Right atrium auricular region (tissue), 2 donors: ENCODE measurements at places on chromosomes 7 and 10. TPM values are rescaled to one million over a fixed set of nuclear protein-coding genes. Genes with fewer than 3 reads are reported as not detected.

Gene NXPH1
- not detected for total RNA-seq

- H3K4me1 ChIP-seq, result no peaks in the 10 kb centered on the region
- H3K36me3 ChIP-seq, result peaks cover 28% of the 10 kb centered on the region
- H3K27ac ChIP-seq, result no peak overlapping the region
- no peak overlapping the region for H3K4me3 ChIP-seq
- no peak for DNase-seq
- no peaks in the 10 kb centered on the region for H3K27me3 ChIP-seq
Measured at GRCh38 chr7:32564542-32564941, 69.3 kb downstream of the AVL9 start.

- H3K27ac ChIP-seq, result peak overlapping the region; percentile 38
- no peaks in the 10 kb centered on the region for H3K36me3 ChIP-seq
- no peaks in the 10 kb centered on the region for H3K27me3 ChIP-seq
- H3K4me1 ChIP-seq, result no peaks in the 10 kb centered on the region
- DNase-seq, result no peak
- no peak overlapping the region for H3K4me3 ChIP-seq
Measured at GRCh38 chr7:38669965-38670520, 38.9 kb upstream of the AMPH start.

- no peak overlapping the region for H3K27ac ChIP-seq
- H3K36me3 ChIP-seq, result no peaks in the 10 kb centered on the region
- H3K27me3 ChIP-seq, result no peaks in the 10 kb centered on the region
Measured at GRCh38 chr7:93563584-93563983, 10.9 kb downstream of the CALCR start.

GRCh38 chr7:33761449-33762080, 143.8 kb upstream of the BMPER start:
- no peak overlapping the region for H3K27ac ChIP-seq
- H3K4me1 ChIP-seq, result no peaks in the 10 kb centered on the region

DNA sequence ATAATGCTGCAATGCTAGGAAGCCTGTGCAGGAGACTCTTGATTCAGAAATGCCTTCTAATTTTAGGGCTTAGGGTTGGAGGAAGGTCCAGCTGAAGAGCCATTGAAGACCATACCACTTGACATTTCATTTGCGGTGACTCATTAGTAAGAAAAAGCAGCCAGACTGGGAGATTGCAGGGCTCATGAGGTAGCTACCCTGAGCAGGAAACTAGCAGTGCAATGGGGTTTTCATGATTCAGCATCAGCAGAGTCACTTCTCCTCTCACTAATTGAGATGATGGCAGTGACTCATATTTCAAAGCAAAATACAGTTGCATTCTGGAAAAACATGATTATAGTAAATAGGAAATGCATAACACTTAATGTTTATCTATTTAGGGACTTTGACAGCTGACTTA, 434.1 kb downstream of the DNAJB9 start:
- no peaks in the 10 kb centered on the region for H3K27me3 ChIP-seq
- H3K36me3 ChIP-seq, result no peaks in the 10 kb centered on the region
- H3K4me3 ChIP-seq, result no peak overlapping the region
- H3K27ac ChIP-seq, result no peak overlapping the region
- DNase-seq, result no peak
- H3K4me1 ChIP-seq, result no peaks in the 10 kb centered on the region

DNA sequence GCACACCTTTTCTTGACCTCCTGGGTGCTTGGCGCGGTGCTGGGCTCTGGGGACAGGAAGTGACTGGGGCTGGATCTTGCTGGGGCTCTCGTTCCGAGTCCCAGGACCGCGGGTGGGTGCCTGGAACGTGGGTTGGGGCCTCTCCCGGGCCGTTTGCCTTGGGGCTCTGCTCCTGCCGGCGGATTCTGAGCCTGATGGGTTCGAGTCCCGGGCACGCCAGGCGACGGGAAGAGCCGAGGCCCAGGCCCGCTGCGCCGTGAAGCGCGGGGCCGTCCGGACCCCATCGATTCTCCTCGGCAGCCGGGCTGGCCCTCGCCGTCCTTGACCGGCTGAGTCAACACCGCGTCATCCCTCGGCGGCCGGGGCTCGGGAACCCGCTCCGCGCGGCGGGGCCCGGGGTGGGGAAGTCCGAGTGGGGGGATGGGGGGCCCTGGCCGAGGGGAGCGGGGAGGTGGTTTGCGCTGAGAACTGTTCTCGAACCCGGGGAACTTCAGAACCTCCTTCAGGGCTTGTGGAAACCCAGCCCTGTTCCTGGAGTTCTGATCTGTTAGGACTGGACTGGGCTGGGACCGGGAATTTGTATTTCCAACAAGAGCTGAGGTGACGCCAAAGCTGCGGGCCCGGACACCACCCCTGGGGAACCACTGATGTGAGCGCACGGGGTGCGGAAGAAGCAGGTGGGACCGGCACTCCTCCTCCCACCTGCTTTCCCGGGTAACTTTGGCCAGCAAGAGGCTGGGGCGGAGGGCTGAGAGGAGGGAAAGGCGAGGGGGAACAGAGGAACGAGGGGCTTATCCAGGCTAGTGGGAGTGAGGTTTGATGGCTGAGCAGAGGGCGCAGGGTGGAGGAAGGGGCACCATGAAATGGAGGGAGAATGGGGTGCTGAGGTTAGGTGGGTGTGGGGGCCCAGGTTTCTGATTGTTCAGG, 6.2 kb downstream of the HHEX start:
- peaks cover 13% of the 10 kb centered on the region for H3K27me3 ChIP-seq
- no peaks in the 10 kb centered on the region for H3K36me3 ChIP-seq
- peaks cover 26% of the 10 kb centered on the region for H3K4me1 ChIP-seq
- no peak overlapping the region for H3K4me3 ChIP-seq
- no peak for DNase-seq

Gene SPDYE9
- total RNA-seq, result not detected

Gene SLC26A5
- total RNA-seq, result not detected

- no peak overlapping the region for H3K27ac ChIP-seq
- H3K36me3 ChIP-seq, result no peaks in the 10 kb centered on the region
- no peak overlapping the region for H3K4me3 ChIP-seq
- H3K4me1 ChIP-seq, result no peaks in the 10 kb centered on the region
- no peak for DNase-seq
Measured at GRCh38 chr7:74178632-74179031, 4.5 kb downstream of the EIF4H start.

GRCh38 chr10:31940839-31941653, 12.4 kb upstream of the ARHGAP12 start:
- no peak overlapping the region for H3K4me3 ChIP-seq
- no peaks in the 10 kb centered on the region for H3K36me3 ChIP-seq
- H3K27me3 ChIP-seq, result no peaks in the 10 kb centered on the region

- H3K36me3 ChIP-seq, result no peaks in the 10 kb centered on the region
- H3K4me3 ChIP-seq, result no peak overlapping the region
- no peaks in the 10 kb centered on the region for H3K4me1 ChIP-seq
Measured at GRCh38 chr10:89975771-89976170, 274.4 kb downstream of the KIF20B start.

DNA sequence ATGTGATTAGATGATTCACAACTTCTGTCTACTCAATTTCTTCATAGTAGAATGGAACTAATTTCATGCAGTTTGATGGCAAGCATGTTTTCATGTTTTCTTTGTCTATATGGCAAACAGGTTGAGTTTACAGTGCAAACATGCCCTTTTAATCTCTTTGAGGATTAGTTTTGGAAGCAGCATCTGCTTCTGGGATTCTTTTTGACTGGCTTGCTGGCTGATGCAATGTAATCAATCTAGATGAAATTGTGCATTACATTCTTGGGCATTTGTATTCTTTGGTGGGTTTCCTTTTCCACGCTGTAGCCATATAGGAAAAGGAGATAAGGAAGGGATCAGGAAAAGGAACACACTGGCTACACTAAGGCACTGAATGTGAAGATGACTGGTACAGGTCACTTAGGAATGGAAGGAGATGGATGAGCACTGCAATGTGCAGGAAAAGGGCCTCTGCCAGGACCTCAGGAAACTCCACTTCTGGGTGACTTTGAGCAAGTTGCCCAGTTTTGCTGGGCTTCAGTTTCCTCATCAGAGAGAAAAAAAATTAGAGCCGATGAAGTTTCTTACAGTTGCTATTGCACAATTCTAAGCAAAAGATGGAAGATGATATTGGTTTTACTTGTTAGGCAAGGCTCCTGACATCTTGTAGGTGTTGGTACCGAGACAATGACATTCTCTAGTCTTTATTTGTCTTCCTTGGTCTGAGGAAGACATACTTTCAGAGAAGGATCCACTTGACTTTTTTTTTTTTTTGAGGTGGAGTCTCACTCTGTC, 269.1 kb downstream of the SUGCT start:
- no peaks in the 10 kb centered on the region for H3K4me1 ChIP-seq
- H3K27ac ChIP-seq, result no peak overlapping the region
- H3K27me3 ChIP-seq, result no peaks in the 10 kb centered on the region

DNA sequence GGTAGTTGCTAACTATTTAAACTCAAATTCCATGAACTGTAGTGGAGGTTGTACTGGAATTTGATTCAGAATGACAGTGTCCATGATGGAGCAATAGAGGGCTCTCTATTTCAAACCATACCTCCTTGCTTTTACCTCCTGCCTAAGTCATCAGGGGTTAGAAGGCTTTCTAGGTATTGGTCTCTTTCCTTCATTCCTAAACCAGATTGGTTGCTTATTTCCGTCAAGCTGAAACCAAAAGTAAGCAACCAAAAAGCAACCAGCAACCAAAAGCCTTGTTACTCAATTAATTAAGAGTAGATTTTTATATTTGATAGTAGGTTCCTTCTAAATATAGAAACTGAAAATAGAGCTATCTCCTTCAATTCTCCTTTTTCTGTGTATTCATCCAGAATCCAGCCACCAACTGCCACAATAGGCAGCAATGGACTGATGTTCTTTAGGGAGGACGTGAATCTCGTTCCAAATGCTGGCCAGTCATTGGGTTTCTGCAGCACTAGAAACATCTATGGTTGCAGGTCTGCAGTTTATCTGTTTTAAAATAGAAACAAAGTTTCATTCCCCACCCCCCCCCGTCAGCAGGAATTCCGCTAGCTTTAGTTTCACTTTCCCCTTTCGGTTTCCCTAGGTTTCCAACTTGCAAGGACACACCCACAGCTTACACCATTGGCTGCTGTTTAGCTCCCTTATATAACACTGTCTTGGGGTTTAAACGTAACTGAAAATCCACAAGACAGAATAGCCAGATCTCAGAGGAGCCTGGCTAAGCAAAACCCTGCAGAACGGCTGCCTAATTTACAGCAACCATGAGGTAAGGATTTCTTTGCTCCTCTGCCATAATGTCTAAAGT, at the start of gene IFIT1:
IFIT1 (plus strand) TSS at position 717 of the 850 bp plus-strand sequence; CDS start at position 807, 90 bp downstream.
- H3K4me3 ChIP-seq, result peak within 1 kb of the TSS; percentile 45
- peaks cover 45% of the 10 kb centered on the region for H3K4me1 ChIP-seq
- H3K27ac ChIP-seq, result peak within 1 kb of the TSS; percentile 80
- H3K36me3 ChIP-seq, result no peaks in the 10 kb centered on the region
- H3K27me3 ChIP-seq, result no peaks in the 10 kb centered on the region

Gene IFIT1
- 10.6 TPM for total RNA-seq

DNA sequence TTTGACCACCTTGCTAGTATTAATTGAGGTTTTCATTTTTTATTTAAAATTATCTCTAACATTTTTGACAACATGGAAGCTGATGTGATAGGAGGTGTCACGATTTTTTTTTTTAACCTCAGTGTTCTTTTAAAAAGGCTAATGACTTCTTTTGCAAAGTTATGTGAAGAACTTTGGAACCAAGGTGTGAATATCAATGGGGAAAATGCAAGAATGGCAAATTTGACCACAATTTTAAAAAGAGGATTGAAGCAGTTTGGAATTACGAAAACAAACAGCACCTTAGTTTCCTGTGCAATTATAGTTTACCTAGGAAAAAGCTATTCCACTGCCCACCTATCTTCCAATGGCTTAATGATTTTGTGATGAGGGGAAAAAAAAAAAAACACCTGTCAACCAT, 232.4 kb downstream of the VTI1A start:
- no peak overlapping the region for H3K27ac ChIP-seq
- H3K36me3 ChIP-seq, result no peaks in the 10 kb centered on the region
- no peak for DNase-seq
- H3K4me3 ChIP-seq, result no peak overlapping the region
- H3K4me1 ChIP-seq, result no peaks in the 10 kb centered on the region

Gene AKR1C2
- 23.6 TPM for total RNA-seq

- no peaks in the 10 kb centered on the region for H3K36me3 ChIP-seq
- H3K4me3 ChIP-seq, result peak overlapping the region; percentile 61
- no peak for DNase-seq
- H3K27ac ChIP-seq, result peak overlapping the region; percentile 74
- H3K27me3 ChIP-seq, result no peaks in the 10 kb centered on the region
- peaks cover 26% of the 10 kb centered on the region for H3K4me1 ChIP-seq
Measured at GRCh38 chr7:37916017-37916672, 472 bp downstream of the SFRP4 start.
